ENCODE measurements at places on chromosomes 12 and 14.

DNA sequence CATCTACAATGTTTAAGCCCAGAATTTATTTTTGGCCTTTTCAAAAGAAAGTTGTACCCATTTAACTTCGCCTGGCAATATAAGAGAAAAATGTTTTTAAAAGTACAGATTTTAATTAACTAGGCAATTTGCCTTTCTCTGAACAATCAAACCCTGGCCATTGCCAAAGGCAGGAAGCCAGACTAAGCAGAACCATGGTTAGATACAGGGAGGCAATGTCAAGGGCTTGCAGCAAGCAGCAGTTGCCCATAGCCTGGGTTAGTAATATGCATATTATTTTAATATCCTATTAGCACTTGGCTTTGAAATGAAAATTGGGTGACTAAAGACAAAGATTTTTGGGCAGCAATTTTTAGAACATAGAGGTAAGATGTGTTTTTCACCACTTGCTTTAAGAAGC lies 51.1 kb upstream of the FRMD6 start:
- DNase-seq: no peak

DNA sequence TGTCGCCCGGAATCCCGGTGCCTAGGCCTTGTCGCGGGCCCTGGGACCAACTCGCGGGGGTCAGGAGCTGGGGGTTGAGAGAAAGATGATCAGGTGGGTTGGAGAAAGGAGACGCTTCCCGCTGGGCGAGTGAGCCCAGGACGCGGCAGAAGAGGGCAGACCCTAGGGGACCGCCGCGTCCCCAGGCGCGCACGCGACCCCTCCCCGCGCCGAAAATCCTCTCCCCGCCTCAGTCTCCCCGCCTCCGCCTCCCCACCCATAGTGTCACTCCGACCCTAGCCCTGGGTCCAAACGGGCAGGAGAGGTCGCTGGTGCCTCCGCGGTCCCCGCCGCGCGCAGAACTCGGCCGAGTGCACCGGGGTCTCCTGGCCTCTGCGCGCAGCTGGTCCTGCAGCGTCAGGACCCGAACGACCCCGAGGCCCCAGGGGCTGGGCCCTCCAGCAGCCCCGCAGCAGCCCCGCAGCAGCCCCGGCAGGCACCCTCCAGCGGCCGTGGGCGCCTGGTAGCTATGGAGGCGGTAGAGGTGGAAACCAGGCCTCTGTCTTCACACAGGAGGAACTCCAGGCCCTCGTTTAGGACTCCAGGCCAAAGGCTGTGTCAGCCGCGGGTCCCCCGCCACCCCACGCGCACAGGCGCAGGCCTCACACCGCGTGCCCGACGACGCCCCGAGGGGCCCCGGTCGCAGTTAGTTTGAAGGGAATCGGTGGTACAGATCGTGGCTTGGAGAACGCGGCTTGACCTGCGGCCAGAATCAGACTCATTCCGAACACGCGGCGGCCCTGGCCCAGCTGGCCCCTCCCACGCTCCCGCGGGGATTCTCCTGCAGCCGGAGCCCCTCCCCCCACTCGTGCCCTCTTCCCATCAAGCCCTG lies 60.1 kb upstream of the EIF5 start:
- DNase-seq: no peak

DNA sequence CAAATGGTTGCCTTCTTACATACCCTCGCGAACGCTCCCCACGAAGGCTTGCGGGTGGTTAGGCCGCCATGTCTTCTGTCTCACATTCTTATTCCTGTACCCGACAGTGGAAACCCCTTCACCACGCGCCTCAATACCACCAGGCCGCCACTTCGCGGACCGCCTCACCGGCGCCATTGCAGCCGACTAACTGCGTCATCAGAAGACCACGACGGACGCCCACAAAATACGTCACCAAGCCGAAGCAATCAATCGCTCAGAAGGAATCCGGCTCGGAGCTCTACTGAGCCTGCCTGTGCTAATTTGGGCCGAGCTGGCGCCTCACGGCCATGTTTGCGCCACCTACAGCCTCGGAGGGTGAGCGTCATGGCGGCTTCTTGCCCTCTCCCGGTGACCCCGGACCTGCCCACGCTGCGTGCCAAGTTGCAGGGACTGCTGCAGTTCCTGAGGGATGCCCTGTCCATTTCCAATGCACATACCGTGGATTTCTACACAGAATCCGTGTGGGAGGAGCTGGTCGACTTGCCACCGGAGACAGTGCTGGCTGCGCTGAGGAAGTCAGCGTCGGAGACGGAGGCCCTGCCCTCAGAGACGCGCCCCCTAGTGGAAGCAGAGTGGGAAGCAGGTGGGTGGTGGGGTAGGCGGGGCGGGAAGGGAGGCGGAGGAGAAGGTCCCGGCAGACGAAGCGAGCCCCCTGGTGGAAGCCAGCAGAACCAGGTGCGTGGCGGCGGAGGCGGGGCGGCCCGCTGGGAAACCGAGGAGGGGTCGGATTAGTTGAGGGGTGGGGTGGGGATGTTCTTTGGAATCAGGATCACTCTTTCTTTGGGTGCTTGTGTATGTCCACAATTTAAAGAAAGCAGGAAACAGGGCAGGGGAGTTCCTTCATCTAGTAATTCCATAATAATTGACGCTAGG lies at the start of the genes CCDC59 and METTL25:
Gene CCDC59 (minus strand): TSS at position 188 of the 915 bp plus-strand sequence. CDS start 11 bp downstream, at position 177.
Gene METTL25 (plus strand): TSS at position 330 of the 915 bp plus-strand sequence. CDS start 37 bp downstream, at position 367.
- DNase-seq: peak; percentile 98

GRCh38 chr12:62922539-62922938 lies 12.4 kb downstream of the PPM1H start:
- no peak for DNase-seq

DNA sequence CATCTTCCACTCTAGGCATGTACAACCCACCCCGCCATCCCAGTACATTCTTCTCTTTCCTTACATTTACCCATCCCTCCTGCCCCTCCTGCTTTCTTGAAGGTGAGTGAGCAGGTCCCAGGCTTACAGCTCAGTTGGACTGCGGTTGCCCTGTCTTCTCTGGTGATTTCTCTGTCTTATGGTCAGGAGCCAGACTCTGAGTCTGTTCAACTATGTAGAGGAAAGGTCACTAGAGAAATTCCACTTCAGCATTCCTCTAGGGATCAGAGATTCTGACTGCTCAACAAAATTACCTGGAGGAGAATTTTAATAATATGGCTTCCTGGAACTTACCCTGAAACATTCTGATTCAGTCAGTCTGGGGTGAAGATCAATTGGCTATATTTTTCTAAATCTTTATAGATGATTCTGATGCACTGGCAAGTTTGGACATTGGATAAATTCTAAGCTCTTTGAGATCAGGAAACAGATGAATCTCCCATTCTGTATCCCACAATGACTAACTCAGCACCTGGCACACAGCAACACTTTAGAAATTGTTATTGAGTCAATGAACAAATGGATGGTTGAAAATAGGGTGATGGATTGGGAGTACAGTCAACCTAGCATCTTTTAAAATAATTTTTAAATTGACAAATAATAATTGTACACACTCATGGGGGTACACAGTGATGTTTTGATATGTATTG lies 128.6 kb upstream of the HIF1A start:
- DNase-seq: no peak

DNA sequence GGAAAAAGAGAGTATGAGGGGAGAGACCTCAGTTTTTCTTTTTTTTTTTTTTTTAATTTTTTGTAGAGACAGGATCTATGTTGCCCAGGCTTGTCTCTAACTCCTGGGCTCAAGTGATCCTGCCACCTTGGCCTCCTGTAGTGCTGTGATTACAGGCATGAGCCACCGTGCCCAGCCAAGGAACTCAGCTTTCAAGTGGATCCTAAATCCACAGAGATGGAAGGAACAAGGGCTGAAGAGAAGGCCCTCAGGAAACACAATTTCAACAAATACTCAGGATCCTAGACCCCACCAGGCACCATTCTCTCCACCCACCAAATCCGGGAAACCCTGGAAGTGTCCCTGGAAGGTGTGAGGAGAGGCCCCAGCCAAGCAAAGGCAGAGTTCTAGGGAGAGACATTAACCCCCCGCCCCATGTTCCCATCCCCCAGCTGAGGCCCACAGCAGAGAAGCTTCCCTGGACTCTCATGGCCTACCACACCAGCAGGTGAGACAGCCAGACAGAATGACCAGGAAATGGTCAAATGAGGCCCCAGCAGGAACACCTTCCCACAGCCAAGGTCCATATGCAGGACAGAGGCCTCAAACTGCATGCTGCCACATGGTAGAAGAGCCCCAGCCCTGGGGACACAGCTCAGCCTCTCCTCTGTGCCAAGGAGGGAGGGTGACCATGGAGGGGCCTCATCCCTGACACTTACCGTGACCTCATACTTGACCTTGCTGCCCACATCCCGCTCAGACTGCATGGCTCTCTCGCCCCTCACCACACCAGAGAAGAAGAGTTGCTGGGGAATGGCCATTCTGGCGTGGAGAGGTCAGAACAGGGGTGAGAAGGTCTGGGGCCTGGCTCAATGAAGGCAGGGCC lies 14.1 kb downstream of the ITGA7 start:
- no peak for DNase-seq

- no peak for DNase-seq
These were observed 104.0 kb downstream of the NCOR2 start for GRCh38 chr12:124463341-124463921.

DNA sequence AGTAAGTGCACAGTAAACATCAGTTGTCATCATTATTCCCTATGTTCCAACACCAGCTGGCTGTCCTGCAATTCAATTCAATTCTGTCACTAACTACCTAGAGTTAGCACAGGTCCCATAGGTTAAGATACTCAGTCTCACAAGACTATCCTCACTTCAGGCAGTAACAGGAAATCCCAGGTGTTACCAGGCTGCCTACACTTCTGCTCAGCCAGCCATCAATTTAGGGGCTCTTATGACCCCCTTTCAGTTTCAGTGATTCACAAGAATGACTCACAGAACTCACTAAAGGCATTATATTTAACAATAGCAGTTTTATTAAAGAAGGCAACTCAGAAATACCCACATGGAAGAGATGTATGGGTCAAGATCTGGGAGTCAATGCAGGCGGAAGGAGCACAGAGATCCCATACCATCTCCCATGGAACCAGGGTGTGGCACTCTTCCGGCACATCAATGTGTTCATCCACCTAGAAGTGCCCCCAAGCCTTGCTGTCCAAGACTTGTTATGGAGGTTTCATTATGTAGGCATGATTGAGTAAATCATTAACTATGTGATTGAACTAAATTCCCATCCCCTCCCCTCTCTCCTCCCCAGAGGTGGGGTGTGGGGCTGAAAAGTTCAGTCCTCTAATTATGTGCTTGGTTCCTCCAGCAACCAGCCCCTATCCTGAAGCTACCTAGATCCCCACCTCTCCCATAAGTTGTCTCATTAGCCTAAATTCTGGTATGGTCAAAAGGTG lies 120.8 kb upstream of the WSCD2 start:
- DNase-seq: no peak

DNA sequence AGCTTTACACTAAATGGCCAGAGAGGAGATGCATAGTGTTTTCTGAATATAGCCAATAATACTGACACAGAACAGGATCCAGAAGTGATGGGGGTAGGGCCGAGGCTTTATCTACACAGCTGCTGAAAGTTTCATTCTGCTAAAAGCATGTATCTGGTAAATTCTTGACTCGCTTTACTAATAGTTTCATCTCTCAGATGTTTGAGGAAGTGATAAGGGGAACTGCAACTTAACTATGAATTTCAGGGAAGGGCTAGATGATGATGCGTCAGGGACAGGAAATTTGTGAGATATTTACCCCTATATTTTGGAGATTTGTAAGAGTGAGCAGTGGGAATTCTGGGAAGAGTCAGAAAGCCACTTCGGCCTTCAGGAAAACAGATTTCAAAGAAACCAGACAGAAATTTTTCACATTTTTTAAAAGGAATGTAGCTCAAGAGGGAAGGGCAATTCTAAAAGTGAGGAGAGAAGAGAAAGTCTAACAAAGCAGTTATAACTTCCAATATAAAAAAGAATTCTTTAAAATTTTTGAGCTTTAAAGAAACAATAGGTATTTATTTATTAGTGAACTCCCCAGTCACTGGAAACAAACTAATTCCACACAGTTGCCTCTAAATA lies 243.1 kb downstream of the BCAT1 start:
- no peak for DNase-seq

DNA sequence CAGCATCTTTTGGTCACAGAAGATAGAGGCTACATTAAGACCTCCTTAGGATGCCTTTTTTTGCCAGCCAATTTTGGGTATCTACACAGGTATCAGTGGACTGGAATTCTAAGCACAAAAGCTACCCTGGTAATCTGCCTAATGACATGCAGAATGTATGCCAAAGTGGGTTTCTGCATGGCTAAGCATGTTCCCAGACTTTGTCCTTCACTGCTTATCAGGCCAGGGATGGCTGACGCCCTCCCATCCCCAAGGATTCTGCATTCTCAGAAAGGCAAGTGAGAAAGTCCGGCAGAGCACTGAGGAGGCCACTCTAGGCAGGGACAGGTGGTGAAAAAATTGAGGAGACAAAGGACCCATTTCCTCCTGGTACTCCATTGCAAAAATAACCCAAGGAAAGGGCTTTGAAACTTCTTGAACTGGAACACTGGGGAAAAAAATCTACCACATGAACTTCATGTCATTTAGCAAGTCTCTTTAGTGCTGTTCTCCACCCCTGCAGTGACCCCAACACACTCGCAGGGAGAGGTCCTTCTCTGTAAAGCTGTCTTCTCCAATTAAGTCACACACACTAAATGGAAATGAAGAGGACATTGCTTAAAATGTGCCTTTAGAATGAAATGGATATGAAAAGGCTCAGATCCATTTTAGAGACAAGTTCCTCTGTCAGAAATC lies 91.7 kb upstream of the MAX start:
- no peak for DNase-seq

DNA sequence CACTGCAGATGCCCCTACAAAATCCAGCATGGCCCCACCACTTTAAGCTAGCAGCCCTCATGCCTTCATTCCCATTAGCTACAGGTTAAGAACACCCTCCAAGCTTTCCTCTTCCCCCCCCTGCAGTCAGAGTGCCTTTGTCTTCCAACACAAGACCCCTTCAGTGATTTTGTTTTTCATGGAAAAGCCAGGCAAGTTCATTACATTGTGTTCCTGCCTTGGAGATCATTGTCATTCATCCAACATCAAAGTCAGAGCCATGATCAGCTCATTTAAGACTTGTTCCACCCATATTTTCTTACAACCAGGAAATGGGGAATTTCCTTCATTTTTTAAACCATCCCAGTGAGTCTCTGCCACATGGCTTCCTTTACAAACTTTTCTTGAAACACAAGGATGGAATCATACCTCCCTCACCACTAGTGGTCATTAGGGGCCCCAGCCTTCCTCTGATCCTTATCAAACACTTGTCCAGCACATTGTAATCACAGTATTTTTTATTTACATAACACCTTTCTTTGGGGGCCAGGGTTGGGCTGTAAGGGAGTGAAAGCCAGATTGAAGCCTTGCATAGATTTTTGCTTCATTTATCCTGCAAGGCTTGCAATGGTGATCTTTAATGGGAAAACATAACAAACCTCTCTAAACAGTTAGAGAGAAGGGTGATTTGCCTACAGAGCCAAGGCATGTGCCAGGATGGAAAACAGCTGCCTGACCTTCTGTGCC lies 765.3 kb downstream of the MED13L start:
- DNase-seq: no peak

DNA sequence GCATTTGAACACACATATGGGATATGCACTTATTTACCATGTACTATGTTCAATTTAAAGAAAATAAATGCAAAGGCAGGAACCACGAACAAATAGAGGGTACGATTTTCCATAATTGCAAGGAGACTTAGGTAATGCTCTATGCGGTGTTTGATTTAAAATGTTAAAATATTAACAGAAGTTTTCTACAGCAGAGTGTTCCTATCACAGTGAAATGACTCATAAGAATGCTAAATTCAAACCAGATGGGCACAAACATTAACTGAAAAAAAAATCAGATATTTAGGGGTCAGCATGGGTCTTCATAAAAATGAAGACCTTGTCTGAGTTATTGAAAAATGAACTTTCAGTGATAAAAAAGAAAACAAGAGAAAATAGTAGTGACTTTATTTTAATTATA lies 65.4 kb downstream of the LLPH start:
- no peak for DNase-seq
